ENCODE measurements at places on chromosomes 6 and 20.

DNA sequence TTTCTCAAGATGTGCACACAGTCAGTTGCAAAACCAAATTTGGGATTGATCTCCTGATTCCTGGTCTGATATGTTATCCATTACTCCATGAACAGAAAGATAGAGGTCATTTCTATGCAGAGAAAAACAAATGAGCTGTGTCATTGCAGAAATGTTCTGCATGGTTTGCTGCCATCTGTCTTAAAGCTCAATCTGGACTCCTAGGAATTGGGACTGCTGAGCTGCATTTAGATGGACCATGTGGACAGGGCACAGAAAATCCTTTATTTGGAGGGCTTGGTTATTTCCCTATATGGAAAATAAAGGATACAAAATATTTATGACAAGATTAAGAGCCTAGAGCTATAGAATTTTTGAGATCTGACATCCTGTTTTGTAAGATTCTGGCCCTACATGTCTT is 91.3 kb downstream of the ADGRB3 start:
- no peak for DNase-seq

GRCh38 chr20:37680420-37680819 is 13.4 kb upstream of the CTNNBL1 start:
- no peak for DNase-seq

- DNase-seq, result no peak
These were observed 1.9 kb downstream of the FBXO9 start for GRCh38 chr6:53066874-53067706.

- DNase-seq, result no peak
These were observed 433.7 kb upstream of the MANEA start for GRCh38 chr6:95143408-95144180.

DNA sequence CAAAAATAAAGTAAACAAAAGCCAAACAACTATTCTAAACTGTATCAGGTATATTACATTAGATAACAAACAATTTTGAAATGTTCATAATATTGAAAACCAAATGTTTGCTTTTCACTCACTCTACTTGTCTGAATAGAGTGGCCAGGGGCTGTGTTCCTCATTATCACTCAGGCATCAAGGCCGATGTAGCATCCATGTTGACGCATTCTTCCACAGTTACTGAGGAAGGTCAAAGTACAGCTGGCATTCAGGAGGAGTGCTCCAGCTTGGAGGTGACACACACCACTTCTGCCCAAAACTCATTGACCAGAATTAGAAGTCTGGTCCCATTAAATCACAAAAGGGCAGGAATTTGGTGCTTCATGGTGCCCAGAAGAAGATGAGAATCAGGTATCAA is 137.6 kb upstream of the MANEA start:
- no peak for DNase-seq

DNA sequence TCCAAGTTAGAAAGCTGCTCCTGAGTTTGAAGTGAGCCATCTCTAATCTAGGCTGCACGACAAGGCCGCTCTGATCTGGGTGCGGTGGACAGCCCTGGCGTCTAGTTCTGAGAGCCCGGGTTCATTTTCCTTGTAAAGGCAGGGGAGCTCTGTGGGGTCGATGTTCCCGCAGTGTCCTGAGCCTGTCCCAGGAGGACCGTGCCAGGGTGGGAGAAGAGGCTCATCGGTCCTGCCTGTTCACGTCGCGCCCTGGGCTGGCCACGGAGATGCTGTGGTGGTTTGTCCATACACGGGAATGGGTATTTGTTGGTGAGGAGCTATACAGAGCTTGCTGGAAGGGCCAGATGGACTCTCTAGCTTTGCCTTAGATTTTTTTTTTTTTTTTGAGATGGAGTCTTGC is 27.0 kb downstream of the PSMG4 start:
- no peak for DNase-seq

DNA sequence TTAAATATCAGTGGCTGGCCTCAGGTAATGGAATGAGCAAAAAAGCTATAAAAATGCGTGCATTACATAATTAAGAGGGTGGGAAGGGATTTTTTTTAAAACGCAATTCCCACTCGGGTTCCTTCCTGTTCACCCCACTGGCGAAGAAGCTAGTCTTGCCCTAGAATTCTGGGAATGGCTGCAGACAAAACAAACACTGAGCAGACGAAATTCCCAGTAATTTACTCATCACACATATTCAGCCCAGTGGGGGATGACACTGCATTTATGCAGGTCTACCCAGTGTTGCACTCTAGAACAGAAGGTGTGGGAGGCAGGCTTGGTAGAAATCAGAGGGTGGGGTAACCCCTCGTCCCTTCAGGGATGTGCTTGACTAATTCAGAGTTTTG is 2695.0 kb upstream of the DEFB115 start:
- DNase-seq, result no peak

DNA sequence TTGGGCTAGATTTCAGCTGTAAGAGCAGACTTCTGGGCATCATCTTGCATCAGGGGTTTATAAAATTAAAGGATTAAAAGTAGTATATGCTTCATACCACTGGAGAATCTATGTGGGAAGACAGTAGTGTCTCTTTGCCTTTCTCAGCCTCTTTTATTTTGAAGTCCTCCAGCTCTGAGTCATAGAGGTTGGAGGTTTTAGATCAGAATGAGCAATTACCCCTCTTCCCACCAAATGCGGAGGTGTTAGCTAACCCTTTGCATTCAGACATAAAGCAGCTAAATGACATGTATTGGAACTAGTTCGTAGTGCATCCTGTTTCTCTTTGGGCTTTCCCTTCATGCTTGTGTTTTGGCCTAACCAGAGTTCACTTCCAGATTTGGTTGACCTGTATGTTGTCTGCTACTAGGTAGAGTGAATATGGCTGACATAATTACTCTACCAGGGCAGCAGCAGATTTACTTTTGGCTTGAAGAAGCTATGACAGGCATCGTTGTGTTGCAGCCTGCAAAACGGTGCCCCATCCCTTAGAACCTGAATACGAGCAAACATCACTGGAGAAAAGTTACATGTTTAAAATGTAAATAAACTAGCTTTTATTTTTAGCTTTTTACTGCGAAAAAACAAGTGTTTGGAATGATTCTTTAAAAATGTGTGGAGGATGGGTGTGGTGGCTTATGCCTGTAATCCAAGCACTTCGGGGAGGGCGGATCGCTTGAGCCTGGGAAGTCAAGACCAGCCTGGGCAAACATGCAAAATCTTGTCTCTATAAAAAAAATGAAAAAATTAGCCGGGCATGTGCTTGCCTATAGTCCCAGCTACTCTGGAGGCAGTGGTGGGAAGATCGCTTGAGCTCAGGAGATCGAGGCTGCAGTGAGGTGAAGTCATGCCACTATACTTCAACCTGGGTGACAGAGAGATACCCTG is 82.2 kb downstream of the MYO6 start:
- DNase-seq, result peak; percentile 43

- DNase-seq, result no peak
These were observed 15.4 kb downstream of the COQ3 start for GRCh38 chr6:99378636-99379035.

DNA sequence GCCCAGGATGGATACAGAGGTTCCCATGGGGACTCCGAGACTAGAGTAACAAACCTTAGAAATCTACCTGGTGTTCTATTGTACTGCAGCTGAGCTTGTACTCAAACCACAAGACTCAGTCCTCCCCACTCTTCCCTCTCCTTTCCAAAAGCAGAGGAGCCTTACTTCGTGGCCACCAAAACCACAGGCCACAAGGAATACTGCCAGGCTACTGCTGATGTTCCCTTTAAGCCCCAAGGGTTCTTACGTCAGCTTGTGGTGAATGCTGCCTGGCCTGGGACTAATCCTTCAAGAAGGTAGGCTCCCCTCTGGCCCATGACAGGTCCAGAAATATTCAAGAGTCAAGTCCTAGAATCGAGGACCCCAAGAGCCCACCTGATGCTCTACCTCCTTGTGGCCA is 10.5 kb upstream of the DEFB128 start:
- DNase-seq, result no peak

DNA sequence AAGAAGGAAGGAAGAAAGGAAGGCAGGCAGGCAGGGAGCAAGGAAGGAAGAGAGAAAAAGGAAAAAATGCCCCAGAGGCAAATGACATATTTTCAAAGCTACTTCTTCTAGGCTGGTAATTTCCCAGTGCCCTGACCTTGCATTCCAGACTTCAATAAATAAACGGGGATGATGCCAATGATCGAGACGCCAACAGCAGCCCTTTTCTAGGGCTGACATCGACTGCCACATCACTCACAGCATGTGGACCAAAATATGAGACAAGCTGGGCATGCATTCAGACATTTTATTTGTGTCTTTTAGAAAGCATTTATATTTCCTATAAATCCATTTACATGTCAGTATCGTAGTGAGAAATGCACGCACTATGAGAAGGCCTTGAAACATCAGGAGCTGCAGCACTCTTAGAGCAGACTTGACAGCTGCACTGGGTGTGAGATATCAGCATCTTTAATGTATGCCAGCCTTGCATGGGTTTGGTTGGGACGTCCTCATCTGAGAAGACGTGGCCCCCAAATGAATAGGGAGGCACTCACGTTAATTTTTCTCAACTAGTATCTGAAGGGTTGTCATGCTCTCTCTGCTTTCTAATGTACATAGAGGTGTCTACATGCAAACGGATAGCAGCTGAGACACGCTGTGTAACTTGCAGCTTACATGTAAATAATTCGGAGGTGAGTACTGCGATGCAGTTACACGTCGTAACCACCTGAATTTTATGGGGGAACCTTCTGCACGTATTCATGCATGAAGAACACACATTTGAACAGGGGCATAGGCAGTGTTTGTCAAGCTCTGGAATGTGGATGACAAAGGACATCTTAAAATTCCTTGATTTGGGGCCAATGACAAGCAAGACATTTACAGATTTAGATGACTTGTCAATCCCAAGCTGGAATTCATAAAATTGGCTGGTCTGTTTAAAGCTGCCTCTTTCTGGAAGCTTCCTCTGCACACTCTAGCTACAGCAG is 149.1 kb upstream of the AGPAT4 start:
- no peak for DNase-seq

- no peak for DNase-seq
These were observed 165.9 kb upstream of the KCNK16 start for GRCh38 chr6:39488255-39488879.

GRCh38 chr6:169972736-169973135 is 221.3 kb downstream of the ERMARD start:
- no peak for DNase-seq

DNA sequence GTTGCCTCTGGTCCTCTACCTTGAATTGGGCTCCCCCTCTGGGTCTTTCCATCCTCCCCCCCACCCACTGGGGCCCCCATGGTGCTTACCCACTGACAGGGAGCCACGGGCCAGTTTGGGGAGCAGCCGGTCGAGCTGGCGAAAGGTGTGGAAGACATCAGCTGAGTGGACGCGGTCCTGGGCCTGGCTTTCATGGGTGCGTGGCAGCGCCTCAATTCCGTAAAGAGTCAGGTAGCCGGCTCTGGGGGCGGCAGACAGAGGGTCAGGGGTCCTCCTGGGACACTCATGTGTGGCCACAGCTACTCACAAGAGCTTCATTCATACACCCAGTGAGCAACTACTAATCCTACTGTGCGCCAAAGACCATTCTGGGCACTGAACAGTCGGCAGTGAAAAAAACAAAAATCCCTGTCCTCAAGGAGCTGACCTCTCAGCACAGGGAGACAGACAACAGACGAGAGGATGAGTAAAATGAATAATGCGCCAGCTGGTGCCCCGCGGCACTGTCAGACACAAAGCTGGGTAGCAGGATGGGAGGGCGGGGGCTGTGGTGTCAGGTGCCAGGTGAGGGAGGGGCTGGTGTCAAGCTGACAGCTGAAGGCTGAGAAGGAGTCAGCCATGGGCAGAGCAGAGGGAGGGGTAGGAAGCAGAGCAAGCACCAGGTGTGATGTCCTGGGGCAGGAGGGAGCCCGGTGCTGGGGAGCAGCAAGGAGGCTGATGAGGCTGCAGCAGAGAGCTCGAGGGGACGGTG is 28.3 kb downstream of the PTGIS start:
- no peak for DNase-seq

- no peak for DNase-seq
These were observed 23.3 kb downstream of the PXT1 start for GRCh38 chr6:36419310-36419709.

DNA sequence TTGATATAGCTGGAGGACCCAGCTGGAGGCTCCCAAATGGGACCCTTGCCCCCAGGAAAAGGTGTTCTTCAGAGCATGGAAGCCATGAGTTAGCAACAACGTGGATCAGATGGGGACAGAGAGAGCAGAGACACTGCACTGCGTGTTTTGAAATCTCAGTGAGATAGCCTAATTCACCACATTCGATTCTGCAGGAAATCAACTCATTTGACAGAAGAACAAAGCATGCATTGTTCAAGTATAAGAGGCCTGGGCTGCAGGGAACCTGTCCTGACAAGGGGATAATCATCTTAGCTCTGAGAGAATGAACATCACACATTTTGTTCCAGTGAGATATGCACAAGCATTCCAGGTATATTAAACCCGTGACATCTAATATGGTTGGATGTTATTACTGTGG is 450.2 kb downstream of the CDH26 start:
- DNase-seq, result no peak

DNA sequence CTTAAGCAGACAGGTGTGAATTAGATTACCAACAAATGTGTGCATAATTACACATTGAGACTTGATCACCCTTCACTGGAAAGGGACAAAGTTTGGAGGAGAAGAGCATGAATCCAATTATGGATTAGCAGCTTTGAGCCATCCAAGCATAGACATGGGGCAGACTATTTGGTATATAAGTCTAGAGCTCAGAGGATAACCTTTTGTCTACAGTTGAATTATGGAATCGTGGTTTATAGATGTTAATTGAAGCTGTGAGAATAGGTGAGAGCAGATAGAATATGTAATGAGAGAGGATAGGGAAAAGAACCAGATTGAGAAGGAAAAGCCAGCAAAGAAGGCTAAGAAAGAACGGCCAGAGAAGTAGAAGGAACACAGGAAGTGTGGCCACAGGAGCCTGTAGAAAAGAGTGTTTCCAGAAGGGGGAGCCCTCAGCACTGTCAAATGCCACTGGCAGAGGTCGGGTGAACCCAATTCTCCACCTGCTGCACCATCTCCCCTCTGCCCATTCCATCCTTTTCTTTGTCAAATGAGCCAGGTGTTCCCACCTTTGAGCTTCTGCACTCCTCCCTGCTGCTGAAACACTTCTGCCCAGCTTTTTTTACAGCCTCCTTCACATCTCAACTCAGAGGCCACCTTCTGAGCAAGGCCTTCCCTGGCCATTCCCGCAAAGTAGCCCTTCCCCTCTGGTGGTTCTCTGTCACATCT is 7.3 kb downstream of the DNTTIP1 start:
- peak; percentile 65 for DNase-seq

DNA sequence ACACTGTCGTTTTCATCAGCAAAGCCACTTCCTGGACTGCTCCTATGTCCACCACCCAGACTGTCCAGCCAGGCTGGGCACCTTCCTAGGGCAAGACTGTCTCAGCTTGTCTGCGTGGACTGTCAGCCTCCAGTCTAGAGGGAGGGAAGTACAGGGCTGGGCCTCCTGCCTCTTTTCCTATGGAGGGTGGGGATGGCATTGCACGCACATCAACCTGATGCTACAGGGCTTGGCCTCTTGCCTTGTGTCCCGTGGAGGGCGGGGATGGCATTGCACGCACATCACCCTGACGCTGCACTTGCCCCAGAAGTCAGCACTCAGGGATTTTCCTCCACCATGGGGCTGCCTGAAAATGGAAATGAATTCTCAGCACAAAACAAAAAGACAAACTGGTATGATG is 304.2 kb upstream of the CDH4 start:
- no peak for DNase-seq

- DNase-seq, result no peak
These were observed 15.0 kb downstream of the PARD6B start for GRCh38 chr20:50746138-50746940.

- DNase-seq, result no peak
These were observed 41.2 kb downstream of the OPN5 start for GRCh38 chr6:47822856-47823554.

GRCh38 chr20:12965870-12966251 is 42.9 kb upstream of the SPTLC3 start:
- no peak for DNase-seq

GRCh38 chr6:79232696-79233462 is 1.6 kb downstream of the HMGN3 start:
- no peak for DNase-seq

Measured in T-helper 1 cell (primary cell).